ENCODE measurements at places on chromosomes 2 and 18.

GRCh38 chr2:225091336-225091735 is 49.1 kb upstream of the DOCK10 start:
- DNase-seq = peak; percentile 96

DNA sequence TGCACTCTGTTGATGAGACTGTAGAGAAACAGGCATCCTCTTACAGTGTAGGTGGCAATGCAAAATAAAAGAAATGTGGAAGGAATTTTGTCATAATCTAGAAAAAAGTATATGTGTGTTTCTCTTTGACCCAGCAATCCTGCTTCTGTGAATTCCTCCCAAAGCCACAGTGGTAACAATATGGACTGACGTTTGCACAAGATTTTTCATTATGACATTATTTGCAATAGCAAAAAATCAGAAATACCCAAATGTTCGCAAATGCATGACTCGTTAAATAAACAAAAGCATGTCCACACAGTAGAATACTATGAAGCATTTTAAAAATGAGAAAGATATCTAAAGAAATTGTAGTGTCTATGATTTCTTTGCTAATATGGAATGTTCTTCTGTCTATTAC is 255.2 kb upstream of the NRP2 start:
- no peak for DNase-seq

- DNase-seq = no peak
Measured at GRCh38 chr2:20229322-20230113, 4.6 kb upstream of the SDC1 start.

- DNase-seq = no peak
Measured at GRCh38 chr2:187799601-187800000, 245.4 kb upstream of the TFPI start.

DNA sequence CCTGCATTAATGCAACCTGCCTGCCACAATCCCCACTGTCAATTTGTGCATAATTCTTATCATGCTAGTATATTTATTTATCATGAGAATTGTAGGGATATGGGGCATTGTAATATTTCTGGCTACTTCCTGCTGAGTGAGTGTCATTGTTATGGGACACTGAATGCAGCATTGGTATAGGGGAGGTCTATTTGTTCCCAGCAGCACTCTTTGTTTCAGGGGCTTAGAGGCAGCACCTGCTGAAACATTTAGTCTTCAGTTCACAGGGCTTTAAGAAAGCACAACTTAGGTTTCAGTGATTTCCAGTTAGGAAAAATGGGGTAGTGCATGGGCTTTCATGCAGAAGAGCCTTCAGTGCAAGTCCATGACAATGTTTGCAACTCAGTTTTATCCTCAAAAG is 23.6 kb downstream of the SULT1C3 start:
- no peak for DNase-seq

- DNase-seq = no peak
Measured at GRCh38 chr18:72830109-72830508, 37.7 kb downstream of the NETO1 start.

GRCh38 chr18:57214976-57215375 is 68.1 kb downstream of the BOD1L2 start:
- DNase-seq = peak; percentile 67

DNA sequence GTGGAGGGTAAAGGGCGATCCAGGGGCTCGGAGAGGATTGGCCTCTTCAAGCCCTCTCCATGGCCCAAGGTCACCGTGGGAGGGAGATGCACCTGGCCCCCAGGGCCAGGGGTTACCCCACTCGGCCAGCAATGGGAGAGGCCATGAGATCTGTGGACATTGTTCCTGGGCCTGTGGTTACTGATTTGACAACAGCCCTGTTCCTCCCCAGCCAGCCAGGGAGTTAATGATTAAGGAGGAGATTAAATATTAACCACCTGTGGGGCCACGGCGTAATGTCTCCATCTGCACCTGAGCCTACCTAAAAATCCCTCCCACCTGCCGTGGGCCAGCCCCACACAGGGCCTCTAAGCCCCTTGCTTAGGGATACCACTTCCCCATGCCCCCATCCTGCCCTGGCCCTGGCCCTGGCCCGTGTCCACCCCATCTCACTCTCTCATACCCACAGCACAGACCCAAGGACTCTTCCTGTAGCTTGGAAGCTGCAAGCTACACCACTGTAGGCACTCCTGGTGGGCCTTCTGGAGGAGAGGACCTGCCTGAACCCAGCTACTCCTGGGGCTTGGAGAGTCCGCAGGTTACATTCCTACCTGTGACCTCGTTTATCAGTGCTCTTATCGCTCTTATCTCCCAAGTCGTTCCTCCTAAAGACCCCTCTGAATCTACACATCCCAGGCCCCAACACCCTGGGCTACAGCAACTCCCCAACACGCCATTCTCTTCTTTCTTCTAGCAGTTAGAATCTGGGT is 32.1 kb downstream of the ZFP36L2 start:
- peak; percentile 68 for DNase-seq

GRCh38 chr2:240916571-240917008 is 10.5 kb downstream of the CROCC2 start:
- DNase-seq = no peak

- DNase-seq = no peak
Measured at GRCh38 chr18:75214766-75215510, 4.3 kb downstream of the TSHZ1 start.

- DNase-seq = no peak
Measured at GRCh38 chr2:17540093-17540812, at the start of gene VSNL1. TSS of gene VSNL1 (plus strand) at chr2:17540696. CDS start at chr2:17592075, 51,379 bp downstream.

GRCh38 chr2:219766658-219767057 is 139.2 kb downstream of the SLC4A3 start:
- DNase-seq = no peak

- DNase-seq = peak; percentile 55
Measured at GRCh38 chr2:20930928-20931327, 108.0 kb upstream of the LDAH start.

DNA sequence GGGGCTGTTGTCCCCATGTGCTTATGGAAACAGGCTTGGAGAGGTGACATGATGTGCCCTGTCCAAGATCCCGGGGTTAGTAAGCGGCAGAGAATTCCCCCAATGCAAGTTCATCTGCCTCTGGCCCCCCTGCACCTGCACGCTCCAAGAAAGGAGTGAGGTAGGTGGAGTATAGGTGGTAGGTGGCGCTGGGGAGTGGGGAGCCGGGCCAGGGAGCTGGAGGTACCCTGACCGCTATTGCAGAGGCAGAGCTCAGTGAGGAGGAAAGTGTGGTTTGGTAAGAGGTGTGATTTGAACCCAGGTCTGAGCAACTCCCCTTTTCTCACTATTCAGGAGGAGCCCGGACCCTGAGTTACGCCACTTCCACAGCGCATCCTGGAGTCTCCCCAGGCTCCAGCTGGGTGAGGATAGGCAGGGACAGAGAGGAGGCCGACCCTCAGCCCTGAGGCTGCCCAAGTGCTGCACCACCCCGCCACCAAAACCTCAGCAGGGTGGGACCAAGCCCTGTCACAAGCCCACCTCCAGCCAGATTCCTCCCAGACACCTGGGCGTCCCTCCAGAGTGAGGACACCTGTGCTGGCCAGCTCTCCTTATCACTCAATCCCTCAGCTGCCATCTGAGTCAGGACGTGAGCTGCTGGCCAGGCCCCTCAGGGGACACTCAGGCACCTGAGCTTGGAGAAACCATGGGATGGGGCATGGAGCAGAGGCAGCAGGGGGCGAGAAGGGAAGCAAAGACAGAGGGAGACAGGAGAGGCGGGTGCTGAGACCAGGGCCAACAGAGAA is 5.6 kb downstream of the HAAO start:
- no peak for DNase-seq

GRCh38 chr2:206804326-206804725 is 38.9 kb downstream of the FASTKD2 start:
- DNase-seq = no peak

DNA sequence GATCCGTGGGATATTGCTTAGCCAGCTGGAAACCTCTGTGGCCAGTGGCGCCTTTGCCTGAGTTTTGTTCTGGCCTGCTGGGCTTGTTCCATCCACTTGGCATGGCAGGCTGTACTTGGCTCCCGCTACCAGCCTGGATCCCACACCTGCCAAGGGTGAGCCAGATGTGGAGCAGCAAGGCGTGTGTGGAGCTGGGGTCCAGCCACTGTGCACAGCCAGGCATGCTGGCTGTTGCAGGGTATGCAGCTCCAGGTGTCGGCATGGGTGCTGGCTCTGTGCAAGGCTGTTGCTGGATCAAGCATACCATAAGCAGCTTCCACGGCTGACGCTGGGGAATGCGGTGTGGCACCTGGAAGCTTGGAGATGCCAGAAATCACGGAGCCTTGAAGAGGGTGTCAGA is 34.5 kb downstream of the PTPN4 start:
- DNase-seq = no peak

DNA sequence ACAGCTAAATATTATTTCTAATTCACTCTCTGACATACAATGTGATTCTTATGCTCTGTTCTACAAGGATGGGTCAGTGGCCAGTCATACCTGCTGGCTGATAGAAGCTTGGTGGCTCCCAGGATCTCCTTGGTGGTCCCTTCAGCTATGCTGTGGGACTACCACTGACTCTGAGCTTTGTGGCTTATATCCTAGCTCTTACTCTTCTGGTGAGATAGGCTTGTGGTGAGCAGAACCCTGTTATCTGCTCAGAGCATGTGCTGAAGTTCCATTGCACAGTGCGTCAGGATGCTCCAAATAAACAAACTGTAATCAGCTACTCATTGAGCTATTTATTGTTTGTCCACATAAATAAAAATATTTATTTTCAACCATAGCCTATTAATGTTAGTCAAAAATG is 51.7 kb downstream of the MFSD6 start:
- DNase-seq = no peak

GRCh38 chr2:229610872-229611271 is 103.5 kb downstream of the DNER start:
- DNase-seq = no peak

GRCh38 chr2:235779444-235779896 is 285.6 kb downstream of the AGAP1 start:
- peak; percentile 57 for DNase-seq

DNA sequence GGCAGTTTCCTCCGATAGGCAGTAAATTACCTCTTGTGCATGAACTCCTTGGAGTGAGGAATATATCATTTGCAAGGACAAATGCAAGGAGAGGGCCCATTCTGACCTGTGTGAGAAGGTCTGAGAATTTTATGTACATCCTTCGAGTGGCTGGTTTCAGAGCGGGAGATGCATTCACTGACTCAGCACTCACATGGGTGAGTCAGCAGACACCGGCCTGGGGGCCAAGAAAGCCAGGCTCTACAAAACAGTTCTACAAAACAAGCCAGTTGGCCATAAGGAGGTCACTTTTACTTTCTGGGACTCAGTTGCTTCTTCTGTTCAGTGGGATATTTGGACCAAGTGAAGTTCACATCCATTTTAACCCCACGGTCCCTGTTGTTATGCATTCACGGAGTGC is 35.3 kb downstream of the CYP26B1 start:
- peak; percentile 54 for DNase-seq

- DNase-seq = no peak
Measured at GRCh38 chr18:54222922-54223567, 1.4 kb downstream of the MBD2 start.

DNA sequence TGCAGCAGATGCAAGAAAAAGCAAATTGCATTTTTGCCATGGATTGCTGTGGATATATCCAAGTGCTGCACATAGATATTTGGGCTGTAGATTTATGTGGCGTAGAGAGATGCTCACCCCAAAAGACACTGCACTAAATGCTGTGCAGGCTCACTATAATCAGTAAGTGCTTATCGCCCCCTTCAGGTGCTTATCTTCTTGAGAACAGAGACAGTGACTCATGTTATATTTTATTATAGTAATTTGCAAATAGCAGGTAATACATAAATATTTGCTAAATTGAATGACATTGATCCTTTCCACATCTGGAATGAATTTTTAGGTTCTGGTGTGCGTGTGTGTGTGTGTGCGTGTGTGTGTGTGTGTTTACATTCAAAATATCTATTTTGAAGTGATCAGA is 36.8 kb upstream of the PLEKHM3 start:
- DNase-seq = peak; percentile 24

DNA sequence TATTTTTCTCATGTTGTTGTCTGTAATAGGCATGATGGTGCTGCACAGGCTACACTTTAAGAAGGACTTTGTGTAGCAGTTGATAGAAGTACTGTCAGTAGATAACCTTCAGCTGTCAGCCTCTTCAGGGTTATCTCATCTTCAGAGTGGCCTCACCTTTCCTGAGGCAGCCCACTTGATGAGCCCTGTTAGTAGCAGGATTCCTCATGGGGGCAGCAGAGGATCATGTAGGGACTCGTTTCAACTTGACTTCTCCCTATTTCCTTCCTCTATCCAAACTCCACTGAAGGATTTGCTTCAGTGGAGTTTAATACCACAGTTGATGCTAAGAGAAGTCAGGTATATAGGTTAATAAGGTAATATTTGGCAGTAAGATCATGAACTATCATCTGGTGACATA is 530.3 kb upstream of the FSIP2 start:
- no peak for DNase-seq
